ENCODE measurements at places on chromosomes 2 and 18.

- DNase-seq = no peak
Observed at GRCh38 chr18:34913837-34914661, 127.2 kb upstream of the MAPRE2 start.

DNA sequence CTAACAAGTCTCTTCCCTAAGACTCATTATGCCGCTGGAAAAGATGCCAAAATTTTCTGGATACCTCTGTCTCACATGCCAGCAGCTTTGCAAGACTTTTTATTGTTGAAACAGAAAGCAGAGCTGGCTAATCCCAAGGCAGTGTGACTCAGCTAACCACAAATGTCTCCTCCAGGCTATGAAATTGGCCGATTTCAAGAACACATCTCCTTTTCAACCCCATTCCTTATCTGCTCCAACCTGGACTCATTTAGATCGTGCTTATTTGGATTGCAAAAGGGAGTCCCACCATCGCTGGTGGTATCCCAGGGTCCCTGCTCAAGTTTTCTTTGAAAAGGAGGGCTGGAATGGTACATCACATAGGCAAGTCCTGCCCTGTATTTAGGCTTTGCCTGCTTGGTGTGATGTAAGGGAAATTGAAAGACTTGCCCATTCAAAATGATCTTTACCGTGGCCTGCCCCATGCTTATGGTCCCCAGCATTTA lies 26.3 kb downstream of the DHRS9 start:
- DNase-seq = no peak

GRCh38 chr2:54254180-54254579 lies 1.8 kb downstream of the TSPYL6 start:
- DNase-seq = no peak

DNA sequence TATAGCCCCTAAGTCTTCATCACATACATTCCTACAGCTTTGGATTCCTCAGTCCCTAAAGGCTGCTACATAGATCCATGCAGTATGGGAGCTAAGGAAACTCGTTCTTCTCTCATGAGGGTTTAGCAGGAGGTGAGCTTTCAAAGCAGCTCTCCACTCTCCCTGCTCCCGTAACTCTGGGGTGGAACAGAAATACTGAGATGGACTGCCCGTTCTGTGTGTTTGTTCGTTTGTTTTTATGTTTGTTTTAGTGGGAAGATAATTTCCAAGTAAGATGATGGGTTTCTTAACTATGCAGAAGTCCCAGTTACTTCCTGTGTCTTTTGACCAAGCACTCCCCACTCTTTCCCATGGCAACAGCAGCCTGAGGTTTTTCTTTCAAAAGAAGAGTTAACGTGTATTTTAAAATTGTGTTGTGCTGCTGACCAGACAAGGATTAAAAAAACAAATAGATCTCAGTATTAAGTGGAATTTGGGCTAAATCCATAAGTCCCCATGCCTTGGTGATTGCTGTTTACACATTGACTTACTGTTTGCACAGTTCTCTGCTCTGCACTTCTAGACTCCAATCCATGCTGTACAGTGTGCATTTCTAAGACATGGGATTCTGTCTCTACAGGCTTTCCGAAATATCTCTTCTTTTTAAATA lies 156.4 kb upstream of the SH3BP4 start:
- no peak for DNase-seq

GRCh38 chr2:43941966-43942365 lies 53.8 kb downstream of the LRPPRC start:
- no peak for DNase-seq

DNA sequence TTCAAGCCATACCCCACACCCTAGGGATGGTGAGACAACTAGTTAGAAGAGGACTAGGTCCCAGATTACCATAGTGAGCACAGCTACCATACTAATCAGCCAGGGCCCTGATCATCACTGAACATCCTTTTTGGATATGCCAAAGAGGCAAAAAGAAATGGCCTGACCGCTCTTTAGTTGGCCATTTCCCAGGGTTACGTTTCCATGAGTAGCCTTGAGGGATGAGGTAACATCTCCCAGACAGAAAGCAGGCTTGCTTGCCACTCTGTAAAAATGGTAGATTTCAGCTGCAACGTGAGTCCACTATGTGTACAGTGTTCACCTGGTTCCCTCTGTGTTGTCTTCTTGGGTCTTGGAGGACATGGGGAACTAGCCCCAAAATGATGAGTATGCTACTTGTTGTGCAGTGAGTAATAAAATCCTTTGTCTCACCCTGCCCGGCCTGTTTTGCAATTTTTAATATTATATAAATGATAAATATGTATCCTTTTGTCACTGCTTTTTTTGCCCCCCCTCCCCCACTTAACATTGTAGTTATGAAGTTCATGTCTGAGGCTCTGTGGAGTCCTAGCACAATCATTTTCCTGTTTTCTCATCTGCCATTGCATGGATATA lies 8.9 kb upstream of the GALM start:
- no peak for DNase-seq

DNA sequence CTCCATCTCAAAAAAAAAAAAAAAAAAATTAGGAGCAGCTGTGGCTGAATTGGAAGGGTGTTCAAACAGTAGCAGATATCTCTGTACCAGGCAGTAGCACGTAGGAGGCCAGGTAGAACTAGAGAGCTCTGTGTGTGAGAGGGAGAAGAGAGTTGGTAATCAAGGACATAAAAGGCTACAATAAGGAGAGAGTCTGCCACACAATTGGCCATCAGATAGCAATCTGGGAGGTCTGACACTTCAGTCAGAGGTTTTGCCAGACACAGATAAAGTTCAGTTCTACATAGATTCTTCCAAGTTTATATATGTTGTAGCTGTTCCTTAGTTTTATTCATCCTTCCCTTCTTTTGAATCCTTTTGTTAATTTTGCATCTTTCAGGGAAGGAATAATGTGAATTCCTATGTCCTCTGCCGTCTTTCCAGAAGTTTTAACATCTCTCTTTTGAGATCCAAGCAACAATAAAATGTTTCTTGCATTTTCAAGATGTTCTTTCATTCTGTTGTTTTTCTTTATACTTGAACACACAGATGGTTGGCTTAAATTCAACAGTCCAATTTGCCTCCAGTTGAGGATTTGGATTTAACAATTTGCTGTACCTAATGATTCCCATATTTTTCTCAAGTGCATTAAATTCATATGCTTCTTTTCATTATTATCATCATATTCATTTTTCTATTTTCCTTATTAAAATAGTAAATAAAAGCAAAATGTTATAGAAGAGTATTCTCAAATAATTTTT lies 600.3 kb upstream of the GCFC2 start:
- DNase-seq = no peak

DNA sequence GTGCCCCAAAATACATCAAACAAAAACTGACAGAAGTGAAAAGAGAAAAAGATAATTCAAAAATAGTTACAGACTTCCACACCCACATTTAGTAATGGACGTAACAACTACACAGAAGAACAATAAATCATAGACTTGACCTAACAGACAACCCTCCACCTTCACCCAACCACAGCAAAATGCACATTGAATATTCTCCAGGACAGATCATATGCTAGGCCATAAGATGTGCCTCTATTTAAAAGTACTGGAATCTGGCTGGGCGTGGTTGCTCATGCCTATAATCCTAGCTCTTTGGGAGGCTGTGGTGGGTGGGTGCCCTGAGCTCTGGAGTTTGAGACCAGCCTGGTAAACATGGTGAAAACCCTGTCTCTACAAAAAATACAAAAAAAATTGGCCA lies 20.0 kb downstream of the SLC66A2 start:
- no peak for DNase-seq

Measured in nephron progenitor cell (in vitro differentiated cells).